ENCODE measurements at places on chromosomes 7 and 10.

- DNase-seq, result no peak
These were observed 30.6 kb upstream of the CSTF2T start for GRCh38 chr10:51729822-51730555.

DNA sequence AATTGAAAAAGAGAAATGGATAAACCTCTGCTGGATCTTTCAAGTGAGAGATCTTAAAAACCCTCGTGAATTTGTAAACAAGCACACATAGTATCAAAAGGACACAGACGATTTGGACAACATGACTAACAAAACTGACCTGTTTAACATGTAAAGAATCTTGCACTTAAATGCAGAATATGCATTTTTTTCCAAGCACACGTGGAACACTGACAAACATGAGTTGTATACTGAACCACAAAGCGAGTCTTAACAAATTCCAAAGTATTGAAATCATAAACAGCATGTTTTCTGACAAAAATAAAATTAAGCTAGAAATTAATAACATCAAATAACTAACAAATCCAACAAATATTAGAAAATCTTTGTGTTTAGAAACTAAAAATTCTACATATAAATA lies 65.0 kb upstream of the ZNF746 start:
- DNase-seq, result no peak

- peak; percentile 80 for DNase-seq
These were observed 10.4 kb downstream of the CPA2 start for GRCh38 chr7:130276796-130277762.

- DNase-seq, result no peak
These were observed 42.9 kb downstream of the BLNK start for GRCh38 chr10:96228408-96228994.

GRCh38 chr10:98589007-98589406 lies 142.3 kb upstream of the HPS1 start:
- no peak for DNase-seq

DNA sequence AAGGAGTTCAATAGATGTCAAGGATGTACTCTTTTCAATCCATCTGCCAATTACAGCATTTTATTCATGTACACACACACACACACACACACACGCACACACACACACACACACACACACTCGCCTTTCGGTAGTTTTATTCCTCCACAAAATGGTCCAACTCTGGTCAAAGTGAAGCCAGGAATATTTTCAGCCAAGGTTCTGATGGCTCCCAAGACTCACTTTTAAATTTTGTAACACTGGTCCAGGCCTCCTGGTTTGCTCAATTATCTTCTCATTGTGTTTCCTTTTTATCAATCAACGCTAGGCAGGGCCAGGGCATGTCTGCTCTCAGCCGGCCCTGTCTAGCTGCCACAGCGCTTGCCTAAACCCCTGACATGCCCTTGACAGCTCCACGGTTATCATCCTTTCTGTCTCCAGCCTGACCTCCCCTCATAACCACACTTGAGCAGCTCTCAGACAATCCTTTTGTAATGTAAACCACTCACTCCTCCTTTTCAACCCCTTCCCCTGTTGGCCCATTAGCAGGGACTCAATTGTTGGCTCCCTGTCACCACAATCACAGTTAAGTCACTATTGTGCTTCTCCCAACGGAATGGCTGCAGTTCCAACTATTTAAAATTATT lies 115.1 kb downstream of the ICA1 start:
- DNase-seq, result peak; percentile 16

GRCh38 chr10:121926671-121927317 lies 1.0 kb downstream of the ATE1 start:
- DNase-seq, result peak; percentile 35

DNA sequence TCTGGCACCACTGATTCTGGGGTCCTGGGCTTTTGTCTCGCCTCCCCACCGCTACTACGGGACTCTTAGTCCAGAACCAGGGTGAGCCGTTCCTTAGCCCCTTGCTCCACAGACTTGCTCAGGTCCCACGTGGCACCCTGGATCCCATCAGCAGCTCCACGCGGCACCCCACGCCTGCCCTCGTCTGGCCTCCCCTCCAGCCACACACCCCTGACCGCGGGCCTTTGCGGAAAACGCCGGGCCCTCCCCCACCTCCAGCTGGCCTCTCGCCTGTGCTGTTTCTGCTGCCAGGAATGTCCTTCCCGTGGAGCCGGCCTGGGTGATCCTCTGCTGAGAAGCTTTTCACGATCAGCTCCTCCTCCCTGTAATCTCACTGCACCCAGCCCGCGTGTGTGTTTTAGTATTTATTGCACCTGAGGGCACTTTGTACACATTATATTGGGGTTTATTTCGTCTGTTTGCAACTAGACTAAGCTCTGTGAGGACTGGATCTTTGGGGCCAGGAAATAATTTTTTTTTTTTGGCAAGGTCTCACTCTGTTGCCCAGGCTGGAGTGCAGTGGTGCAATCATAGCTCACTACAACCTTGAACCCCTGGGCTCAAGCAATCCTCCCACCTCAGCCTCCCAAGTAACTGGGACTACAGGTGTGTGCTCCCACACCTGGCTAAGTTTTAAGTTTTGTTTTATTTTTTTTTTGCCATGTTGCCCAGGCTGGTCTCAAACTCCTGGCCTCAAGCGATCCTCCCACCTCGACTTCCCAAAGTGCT lies 10.5 kb upstream of the TTYH3 start:
- DNase-seq, result peak; percentile 85

DNA sequence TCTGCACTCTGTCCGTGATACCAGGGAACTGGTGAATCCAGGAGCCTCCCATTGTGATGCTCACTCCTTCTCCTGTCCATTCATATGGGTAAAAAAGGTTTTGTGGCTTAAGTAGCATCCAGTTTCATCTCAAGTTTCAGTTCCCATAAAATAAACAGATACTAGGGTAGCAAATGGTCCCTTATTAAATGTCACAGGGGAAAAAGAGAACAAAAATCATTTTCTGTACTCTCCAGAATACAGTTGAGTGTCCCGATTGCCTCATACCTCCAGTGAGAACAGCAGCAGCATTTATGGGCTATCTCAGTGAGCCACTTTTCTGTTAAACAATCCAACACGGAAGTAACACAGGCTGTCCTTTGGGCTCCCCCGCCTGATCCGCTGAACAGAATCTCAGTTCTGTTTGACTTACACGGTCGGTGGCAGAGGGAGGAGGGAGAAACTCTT lies 179.6 kb downstream of the CELF2 start:
- DNase-seq, result no peak

DNA sequence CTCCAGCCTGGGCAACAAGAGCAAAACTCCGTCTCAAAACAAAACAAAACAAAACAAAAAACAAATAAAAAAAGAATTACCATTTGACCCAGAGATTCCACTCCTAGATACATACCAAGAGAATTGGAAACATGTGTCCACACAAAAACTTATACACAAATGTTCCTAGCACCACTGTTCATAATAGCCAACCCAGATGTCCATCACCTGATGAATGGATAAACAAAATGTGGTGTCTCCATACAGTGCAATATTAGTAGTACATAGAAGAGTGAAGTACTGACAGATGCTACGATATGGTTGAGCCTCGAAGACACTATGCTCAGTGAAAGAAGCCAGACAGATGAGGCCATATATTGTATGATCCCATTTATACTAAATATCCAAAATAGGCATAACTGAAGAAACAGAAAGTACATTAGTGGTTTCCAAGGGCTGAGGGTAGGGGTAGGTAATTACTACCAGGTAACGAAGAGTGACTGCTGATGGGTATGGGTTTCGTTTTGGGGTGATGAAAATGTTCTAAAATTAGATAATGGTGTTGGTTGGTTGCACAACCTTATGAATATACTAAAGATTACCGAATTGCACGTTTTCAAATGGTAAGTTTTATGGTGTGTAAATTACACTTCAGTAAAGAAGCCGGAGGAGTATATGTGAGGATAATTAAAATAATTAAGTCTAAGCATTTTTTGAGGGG lies 20.0 kb downstream of the MYO1G start:
- no peak for DNase-seq

- no peak for DNase-seq
These were observed 159.3 kb downstream of the PTPN20 start for GRCh38 chr10:47070541-47070940.

DNA sequence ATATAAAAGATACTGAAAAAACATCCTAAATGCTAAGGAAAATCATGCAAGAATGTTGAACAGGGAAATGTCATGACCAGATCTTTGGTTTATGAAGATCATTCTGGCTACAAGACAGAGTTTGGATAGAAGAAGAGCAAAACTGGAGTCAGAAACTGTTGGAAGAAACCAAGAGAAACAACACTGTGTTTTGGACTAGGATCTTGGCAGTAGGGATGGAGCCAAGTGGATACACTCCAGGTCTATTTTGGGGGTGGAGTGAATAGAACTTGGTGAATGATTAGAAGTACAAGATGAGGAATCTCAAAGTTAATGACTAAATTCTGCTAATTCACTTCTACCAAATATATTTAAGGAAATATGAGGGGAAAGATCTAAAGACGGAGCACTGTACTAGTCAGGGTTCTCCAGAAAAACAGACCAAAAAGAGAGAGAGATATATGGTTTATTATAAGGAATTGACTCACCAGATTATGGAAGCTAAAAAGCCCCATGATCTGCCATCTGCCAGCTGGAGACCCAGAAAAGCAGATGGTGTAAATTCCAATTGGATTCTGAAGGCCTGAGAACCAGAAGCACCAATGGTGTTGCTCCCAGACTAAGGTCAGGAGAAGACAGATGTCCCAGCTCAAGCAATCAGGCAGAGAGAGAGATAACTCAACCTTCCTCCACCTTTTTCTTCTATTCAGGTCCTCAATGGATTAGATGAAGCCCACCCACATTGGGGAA lies 254.9 kb downstream of the TRIL start:
- no peak for DNase-seq
